ENCODE measurements at places on chromosomes 7 and 10. TPM values are rescaled to one million over a fixed set of nuclear protein-coding genes. Genes with fewer than 3 reads are reported as not detected.

CLRN3 gene
- not detected for polyA plus RNA-seq

CYTH3 gene
- 8.6 TPM for polyA plus RNA-seq

SPDYE2 gene
- polyA plus RNA-seq: 0.13 TPM

KCNH2 gene
- polyA plus RNA-seq: 0.20 TPM

CRHR2 gene
- polyA plus RNA-seq: 0.09 TPM

DNA sequence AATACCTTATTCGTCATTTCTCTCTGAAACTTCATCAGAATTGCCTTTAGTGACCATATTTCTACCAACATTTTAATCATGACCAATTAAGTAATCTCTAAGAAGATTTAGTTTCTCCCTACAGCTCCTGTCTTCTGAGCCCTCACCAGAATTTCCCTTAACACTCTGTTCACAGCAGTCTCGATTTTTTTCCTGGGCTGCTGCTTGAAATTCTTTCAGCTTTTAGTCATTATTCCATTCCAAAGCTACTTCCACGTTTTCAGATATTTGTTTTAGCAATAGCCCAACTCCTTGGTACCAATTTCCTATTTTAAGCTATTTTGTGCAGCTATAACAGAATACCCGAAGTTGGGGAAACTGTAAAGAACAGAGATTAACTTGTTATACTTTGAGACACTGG is 192.4 kb upstream of the DKK1 start:
- DNase-seq: no peak

DNA sequence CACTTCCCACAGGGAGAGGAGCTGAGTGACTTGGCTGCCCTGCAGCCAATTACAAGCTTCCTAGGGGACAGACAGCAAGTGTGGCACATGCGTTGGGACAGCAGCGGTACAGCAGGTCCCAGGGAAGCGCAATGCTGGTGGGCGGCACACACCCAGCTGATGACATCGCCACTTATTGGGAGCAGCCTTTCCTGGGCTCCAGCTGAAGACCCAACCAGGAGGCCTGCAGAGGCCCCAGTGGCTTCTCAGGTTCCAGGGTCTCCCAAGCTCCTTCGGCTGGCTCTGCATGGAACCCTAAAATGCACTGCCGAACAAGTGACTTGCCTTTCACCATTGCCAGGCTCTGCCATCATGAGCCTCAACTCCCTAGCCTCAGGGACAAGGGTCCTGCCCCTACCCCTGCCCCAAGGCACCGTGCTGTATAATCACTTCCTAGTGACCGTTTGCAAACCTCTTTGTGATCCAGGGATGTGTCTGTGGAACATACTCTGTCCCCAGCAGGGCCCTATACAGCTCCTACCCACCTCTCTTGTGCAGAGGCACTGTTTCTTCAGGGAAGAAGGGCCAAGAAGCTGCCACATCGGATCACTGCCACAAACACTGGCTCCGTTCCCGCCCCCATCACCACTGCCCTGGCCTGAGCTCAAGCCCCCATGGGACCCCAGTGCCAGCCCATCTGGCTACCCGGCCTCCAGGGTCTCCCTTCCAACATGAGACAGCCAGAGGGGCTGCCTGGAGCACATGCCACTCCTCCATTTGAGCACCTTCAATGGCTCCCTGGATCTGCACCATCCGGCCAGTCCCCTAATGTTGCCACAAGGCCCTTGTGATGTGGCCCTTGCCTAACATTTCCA is 19.3 kb upstream of the SLIT1 start:
- no peak for DNase-seq

DNA sequence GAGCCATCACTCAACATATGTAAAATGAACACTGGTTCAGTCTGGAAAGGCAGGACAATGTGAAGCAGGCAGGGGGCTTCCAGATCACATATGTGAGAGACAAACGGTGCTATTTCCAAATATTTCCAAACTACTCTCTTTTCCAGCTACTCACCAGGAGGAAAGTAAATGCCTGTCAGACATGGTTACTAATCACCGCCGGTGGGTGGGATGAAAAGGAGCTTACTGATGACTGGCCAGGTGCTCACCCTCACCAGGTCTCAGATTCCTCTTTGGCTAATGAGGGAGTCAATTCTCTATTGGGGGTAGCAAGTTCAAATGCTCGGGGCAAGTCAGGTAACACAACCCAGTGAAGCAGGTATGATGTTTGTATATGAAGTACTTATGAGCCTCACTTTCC is 9.7 kb upstream of the MSMB start:
- no peak for DNase-seq

DNA sequence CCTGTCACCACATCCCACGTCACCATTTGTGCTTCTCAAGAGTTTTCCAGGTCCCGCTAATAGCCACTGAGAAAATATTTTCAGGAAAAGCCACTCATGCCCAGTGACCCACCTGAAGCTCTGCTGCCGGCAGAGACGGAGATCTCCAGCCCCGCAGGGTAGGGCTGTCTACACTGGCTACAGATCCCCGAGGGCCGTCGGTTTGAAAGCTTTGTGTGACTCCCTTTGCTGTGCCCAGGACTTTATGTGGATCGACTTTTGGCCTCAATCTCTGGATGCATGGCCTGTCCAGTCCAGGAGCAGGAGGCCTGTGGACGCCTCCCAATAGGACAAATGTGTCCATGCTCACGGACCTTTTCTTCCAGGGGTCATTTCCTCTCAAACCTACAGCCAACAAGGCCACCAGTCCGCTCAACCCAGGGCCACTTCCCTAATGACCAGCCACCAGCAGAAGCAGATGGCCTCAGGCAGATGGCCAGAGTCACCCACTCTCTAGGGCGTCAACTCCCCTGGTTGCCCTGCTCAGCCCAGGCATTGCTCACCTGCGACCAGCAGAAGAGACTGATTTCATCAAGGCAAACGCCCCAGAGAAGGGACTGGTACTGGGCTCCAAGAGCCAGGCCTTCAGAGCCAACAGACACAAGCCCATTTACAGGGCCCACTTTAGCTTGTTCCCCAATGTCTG is 76.4 kb downstream of the OAT start:
- DNase-seq: no peak

DNA sequence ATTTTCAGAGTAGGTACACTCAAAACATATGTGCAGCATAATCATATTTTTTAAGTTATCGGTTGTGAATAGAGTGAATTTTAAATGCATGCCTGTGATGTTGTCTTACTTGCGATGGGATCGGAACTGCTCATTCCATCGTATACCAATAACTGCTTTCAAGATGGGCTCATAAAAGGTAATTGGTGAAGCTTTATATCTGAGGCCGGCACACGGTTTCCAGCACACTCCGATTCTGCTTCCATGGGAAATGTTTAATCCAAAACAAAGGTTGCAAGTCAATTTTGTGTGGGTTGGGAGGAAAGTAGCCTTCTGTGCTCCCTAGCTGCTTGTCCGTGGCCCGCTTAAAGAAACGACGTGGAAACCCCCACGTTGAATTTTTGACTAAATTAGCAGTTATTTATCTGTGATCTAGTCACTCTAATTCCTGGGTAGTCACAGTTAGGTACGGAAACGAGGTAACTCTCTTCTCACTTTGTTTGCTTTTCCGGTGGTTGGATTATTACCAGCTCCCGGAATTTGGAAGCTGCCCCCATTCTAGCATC is 10.1 kb upstream of the CELF2 start:
- no peak for DNase-seq

GRCh38 chr10:75544386-75544785 is 113.0 kb downstream of the LRMDA start:
- DNase-seq: no peak

DNA sequence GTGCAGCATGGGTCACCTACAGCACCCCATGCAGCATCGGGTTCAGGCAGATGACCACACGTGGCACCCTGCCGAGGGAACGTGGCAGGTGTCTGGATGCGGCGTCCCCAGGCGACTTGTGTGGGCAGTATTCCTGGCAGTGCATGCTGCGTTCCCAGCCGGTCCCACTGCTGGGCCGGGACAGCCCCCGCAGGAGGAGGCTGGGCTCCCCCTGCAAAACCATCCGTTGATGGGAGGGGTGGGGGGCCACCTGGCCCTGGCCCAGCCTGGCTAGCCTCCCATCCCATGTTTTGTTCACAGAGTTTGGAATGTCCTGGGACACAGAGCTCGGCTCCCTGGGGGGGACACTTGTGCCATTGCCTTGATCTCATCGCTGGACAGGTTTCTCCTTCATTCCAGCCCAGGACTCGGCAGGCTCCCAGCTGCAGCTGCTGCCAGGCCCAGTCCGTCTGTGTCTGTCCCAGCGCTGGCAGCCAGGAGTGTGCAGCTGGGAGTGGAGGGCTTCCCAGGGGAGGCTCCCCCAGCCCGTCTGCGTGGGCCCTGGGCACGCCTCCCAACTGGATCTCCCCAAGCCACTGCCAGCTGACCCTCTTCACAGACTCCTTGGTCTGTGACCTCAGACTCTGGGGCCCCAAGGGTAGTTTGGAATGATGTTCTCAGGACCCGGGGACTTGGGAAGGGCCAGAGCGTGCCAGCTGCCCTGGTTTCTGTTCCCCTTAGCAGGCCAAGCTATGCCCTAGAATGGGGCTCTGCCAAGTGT is 32.6 kb downstream of the TMEM270 start:
- DNase-seq: peak; percentile 93

DNA sequence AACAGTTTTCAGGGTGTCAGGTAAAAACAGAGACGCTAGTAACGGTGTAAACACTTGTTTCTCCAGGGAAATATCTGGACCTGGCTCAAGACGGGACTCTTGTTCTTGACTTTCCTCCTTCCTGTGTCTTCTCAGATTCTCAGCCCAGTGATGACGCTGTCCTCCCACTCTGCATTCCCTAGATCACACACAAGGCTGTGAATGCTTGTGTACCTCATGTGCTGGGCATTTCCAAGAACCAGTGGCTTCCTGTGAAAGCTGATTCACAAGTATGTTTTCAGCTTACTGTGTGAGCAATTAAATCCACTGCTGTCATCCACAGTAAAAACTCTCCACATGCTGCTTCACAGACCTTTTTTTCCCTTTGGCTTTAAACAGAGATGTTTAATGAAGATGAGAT is 193.8 kb upstream of the DPP6 start:
- no peak for DNase-seq

GRCh38 chr10:28155726-28156125 is 147.1 kb downstream of the MPP7 start:
- DNase-seq: no peak

GRCh38 chr7:130529417-130529816 is 37.5 kb downstream of the MEST start:
- DNase-seq: no peak

- DNase-seq: no peak
Observed at GRCh38 chr7:156778668-156779067, 114.3 kb downstream of the LMBR1 start.

- no peak for DNase-seq
Observed at GRCh38 chr10:65940105-65940504, 985.7 kb upstream of the LRRTM3 start.

- no peak for DNase-seq
Observed at GRCh38 chr7:146874722-146875121, 758.1 kb downstream of the CNTNAP2 start.

DNA sequence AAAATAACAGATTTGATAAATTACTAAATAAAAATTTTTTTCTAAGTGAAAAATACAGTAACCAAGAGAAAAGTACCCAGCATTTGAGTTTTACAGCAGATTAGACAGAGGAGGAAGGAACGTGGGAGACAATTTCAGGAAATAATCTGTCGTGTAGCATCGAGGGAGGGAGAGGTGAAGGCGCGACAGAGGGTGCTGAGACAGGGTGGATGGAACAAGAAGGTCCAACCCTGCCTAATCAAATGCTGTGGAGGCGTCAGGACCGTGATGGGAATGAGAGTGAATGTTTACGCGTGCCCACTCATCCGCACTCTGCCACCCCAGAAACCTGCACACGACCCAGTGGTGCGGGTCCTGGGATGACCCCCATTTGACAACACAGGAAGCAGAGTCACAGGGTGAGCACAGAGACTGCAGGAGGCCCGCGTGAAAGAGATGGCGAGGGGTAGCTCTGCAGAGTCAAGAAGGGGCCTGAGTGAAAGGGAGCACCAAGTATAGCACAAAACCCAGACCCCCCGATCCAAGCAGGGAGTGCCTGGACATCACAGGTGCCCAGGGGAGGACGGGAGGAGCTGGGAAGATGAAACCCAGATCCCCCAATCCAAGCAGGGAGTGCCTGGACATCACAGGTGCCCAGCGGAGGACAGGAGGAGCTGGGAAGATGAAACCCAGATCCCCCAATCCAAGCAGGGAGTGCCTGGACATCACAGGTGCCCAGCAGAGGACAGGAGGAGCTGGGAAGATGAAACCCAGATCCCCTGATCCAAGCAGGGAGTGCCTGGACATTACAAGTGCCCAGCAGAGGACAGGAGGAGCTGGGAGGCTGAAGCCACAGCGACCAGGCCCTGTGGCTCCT is 558.9 kb downstream of the DNAJB6 start:
- no peak for DNase-seq

- no peak for DNase-seq
Observed at GRCh38 chr7:95547361-95548348, 48.7 kb downstream of the PDK4 start.

GRCh38 chr7:11710377-11710776 is 121.6 kb downstream of the THSD7A start:
- no peak for DNase-seq

- no peak for DNase-seq
Observed at GRCh38 chr7:121307021-121307574, 21.7 kb upstream of the WNT16 start.

DNA sequence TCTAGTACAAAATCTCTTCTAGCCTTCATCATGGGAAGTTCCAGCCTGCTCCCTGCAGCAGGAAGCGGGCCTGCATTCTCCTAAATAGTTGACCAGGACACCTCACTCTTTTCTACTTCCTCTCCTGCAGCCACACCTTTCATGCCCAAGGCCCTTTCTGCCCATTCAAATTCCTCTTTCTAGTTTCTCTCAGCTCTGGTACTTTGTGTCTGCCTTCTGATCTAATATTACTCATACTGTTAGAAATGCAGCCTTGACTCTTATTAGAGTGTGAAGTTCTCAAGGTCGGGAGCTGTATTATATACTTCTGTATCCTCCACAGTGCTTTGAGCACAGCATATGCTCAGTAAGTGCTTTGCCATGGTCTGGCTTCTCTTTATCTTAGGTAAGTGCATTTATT is 103.1 kb downstream of the PRKCQ start:
- DNase-seq: no peak

- DNase-seq: no peak
Observed at GRCh38 chr10:92696606-92697383, 7.0 kb downstream of the HHEX start.

DNA sequence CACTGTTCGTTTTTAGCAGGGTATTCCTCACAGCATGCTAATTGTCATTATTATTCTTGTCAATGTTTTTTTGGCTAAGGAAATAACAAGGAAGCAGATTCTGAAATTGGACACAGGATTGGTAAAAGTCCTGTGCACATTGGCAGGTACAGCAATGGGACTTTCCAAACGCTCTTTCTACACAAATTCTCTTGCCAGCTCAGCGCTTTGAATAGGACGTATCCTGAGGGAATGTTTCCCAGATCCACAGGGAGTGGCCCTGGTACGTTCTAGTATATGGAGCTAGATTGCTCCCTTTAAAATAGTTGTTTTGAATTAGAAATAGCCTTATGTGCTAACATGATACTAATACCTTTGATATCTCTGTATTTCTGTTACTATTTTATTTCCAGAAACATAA is 82.8 kb upstream of the GRB10 start:
- no peak for DNase-seq

DNA sequence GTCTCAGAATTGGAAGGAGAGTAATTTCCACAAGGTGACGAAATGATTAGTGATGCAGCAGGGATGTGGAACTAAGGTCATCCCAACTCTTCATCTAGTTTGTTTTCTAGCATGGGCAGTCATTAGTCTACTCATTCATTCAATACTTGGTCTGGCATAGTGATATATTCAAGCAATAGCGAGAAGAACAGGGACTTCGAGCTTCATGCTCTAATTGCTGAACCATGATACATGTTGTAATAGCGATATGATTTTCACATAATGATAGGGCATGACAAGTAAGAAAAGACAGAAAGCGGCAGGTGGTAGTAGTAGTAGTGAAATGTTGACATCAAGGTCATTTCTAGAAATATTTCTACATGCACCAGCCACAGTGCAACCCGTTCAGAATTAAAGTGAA is 652.1 kb downstream of the PHTF2 start:
- DNase-seq: no peak

Measured in psoas muscle (tissue), 8 donors.